ENCODE measurements at places on chromosomes 2 and 18.
A peak's percentile ranks its signal among the peaks of the same experiment; 100 is the strongest.

GRCh38 chr2:192098814-192099491 is 95.8 kb downstream of the TMEFF2 start:
- no peak for DNase-seq

DNA sequence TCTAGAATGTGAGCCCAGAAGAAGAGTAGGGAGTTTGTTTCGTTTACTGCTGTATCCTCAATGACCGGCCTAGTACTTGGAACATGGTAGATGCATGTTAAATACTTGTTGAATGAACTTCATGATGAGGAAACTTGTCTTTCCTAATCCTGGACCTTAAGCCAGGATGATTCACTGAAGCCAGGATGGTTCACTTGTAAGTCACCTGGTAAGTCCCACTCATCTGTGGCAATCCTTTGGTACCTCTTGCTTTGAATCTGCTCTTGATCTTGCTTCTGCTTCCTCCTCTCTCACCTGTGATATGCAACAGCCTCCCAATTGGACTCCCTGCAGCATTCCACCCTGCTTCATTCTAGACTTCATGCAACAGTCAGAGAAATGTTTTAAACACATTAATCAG is 43.6 kb downstream of the QPCT start:
- DNase-seq, result no peak

GRCh38 chr2:163604941-163605555 is 130.8 kb downstream of the FIGN start:
- DNase-seq, result no peak

DNA sequence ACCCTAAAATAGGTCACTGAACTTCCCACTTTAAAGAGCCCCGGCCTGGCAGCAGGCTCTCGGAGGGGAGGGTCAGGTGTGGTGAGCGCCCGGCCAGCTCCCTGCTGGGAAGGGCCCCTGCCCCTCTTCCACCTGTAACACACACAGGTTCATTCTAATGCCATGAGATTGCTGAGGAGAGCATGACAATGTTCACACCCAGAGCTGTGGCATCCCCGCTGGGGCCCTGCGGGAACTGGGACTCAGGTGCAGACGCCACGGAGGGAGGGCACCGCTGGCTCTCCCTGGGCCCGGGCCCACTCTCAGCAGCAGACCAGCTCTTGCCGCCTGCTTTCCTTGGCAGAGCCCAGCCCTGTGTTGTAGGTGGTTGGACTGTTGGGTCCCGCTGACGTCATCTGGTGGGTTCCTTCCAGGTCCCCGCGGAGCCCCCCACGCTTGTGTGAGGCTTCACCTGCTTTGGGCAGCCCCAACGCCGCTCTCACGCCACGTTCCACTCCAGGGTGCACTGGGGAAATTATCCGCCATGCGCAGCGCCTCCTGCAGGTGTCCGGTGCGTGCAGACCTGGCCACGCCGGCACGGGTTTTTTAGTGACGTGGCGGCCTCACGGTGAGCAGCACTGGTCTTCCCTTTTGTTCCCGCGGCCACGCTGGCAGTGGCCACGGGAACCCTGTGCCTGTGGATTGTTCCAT is 50.4 kb upstream of the KCNG2 start:
- DNase-seq, result no peak

DNA sequence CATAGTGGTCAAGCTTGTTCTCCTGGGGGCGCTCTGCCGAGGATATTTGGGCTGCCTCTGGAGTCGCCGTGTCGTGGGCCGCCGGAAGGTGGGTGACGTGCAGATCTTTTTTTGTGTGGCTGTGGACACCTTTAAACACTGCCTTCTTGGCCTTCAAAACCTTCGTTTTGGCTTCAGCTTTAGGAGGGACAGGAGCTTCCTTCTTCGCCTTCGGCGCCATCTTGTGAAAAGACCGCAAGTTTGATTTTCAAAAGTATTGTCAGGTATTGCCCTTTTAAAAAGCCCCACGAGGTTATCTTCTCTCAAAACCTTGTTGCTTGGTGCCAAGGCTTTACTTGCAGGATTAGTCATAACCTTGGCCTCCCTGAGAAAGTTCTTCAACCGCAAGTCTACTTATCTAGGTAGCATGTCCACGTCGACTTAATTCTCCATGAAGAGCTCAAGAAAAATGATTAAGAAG is 20.8 kb downstream of the LAMA3 start:
- no peak for DNase-seq

DNA sequence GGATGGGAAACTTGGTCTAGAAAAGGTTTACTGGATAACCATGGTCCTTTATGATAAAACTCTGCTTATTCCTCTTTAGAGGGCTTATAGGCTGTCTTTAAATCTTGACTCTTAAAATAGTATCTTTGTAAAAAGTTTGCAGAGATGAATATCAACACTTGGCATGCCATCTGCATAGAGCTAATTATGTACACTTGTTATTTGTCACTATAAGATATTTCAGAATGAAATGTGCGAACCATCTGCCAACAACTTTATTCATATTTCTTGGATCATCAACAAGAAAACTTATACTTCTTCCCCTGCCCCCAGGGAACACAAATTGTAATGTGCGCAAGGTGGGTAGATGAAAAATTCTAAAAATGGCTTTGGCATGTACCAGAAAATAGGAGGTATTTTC is 653.0 kb upstream of the CHAC2 start:
- DNase-seq, result no peak

- DNase-seq, result no peak
These were observed 12.8 kb upstream of the KIAA2012 start for GRCh38 chr2:202060218-202060617.

DNA sequence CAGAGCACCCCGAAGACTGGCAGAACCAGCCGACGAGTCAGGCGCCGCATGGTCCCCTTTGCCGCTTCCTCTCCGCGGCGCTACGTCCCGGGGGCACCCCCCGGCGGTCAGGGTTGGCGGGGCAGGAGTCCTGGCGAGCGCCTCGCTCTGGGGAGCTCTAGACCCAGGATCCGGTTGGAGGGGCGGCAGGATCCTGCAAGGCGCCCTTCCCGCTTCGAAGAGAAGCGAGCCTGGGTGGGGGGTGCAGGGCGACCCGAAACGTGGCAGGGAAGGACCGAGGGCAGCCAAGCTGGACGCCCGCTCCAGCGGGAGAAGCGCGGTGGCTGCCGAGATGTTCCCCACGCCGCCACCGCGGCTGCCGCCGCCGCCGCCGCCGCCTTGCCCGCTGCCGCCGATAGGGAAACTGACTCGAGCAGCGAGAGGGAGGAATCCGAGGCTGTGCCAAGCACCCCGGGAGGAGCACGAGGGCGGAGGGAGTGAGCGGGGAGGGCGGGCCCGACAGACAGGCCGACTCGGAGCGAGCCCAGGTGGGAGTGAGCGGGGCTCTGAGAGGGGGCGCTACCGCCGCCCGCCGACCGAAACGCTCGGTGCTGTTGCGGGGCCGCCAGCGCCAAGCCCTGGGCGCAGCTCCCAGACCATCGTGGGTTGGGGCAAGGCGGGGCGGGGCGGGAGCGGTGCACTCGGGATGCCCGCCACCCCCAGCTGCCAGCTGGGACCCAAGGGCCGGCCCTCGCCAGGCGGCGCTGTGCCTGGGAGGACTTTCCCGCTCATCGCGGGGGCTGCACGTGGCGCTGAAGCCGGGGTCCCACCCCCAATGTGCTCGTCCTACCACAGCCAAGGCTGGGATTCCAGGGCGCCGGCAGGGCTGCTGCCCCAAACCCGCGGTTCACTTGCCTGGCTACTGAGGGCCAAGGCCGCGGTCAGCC is at the start of gene GALNT14:
GALNT14 (minus strand) TSS at position 404 of the 926 bp plus-strand sequence; CDS start at position 50, 354 bp downstream.
- DNase-seq, result peak; percentile 76

- DNase-seq, result no peak
These were observed 105.4 kb downstream of the POLR1A start for GRCh38 chr2:86000131-86000937.

DNA sequence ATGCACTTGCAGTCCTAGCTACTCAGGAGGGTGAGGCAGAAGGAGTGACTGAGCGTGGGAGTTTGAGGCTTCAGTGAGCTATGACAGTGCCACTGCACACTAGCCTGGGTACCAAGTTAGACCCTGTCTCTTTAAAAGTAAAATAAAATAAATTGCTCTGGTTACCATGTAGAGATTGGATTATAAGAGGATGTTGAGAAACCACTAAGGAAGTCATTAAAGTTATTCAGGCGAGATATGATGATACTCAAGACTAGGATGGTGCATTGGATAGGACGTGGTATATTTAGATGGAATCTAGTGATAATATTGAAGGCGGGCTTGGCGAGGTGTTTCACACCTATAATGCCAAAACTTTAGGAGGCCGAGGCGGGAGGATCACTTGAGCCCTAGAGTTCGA is 50.6 kb downstream of the BMPR2 start:
- no peak for DNase-seq

- no peak for DNase-seq
These were observed 7.3 kb upstream of the ZAP70 start for GRCh38 chr2:97706112-97706511.

GRCh38 chr2:151459358-151459757 is 49.7 kb downstream of the RIF1 start:
- no peak for DNase-seq

- no peak for DNase-seq
These were observed at the start of gene IGFBP5 for GRCh38 chr2:216695401-216695821. IGFBP5 (minus strand) TSS chr2:216695549; CDS start chr2:216694775, 774 bp downstream.

DNA sequence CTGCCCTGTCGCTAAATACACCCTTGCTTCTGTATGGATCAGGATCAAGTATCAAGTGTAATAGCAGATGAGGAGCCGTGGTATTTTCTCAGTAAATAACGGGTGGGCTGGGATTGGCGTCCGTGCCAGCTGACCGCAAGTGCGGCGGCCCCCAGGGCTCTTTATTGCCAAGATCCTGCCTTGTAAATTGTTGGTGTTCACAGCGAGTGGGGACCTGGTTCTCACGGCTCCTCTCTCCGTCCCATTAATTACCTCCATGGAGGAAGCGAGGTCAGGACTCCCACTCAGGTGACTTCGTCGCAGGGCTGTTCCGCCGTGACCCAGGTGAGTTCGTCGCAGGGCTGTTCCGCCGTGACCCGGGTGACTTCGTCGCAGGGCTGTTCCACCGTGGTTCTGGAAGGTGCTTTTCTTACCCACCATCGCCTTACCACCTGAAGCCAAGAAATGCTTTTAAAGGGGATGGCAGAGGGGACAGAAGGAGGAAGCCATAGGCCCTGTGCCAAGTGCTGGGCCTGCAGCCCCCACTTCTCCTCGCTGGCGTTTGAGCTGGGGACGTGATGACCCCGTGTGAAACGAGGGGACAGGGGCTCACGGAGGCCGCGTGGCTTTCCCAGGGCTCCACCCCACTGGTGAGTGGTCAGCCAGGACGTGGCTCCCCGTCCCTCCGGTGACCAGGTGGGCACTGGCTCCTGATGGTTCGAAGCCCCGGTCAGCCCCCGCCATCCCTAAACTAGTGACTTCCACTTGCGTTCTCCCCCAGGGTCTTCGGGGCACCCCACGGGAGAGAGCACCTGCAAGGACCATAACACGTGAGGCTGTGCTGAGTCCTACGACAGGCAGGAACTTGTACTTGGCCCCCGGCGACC is 118.4 kb downstream of the TWIST2 start:
- no peak for DNase-seq

GRCh38 chr2:220334210-220334609 is 706.8 kb downstream of the SLC4A3 start:
- no peak for DNase-seq

DNA sequence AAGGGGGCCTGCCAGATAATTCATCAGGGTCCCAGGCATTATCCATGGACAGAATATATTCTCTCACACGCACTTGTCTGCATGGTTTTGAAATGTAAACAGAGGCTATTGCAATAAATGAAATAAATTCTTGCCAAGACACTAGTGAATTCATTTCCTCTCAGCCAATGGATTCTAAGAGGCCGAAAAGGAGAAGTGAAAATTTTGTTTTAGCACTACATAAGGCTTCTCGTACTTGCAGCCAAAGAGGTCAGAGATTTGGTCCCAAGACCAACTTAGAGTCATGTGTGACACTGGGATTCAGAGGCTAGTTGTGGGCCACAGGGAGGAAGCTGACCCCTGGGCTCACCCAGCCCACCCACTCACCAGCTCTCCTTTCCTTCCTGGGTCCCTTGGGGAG is 184.1 kb upstream of the GLI2 start:
- no peak for DNase-seq

DNA sequence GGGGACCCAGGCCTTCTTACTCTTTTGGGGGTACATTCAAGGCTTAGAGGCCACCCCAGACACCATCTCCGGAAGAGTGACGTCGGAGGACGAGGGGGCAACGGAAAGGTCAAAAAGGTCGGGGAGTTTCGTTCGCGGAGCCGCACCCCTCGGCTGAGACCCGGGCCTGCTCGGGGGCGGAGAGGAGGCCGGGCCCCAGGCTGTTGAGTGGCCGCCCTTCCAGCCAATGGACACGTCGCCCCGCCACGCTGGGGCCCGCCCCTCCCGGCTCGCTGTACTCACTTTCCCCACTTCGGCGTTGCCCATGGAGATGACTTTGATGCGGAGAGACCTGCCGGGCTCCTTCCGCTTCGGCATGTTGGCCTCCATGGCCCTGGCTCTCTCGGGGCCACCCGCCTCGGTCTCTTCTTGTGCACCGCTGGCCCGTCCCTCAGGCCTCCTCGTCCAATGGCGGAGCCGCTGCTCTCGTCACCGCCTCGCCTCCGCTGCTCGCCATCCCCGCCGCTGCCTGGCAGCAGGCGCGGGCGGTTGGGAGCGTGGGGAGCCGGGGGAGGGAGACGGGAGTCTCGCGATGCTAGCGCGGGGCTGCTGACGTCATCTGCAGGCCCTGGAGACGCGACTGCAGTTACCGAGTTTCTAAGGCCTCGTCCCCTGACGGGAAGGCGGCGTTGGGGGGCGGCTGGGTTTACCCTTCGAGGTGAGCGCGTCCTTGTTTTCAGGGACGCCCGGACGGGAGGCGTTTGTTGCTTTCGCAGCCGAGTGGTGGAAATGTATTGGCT is at the start of gene DNAJC27:
DNAJC27 (minus strand) TSS at position 420 of the 779 bp plus-strand sequence; CDS start at position 369, 51 bp downstream.
- peak; percentile 96 for DNase-seq

DNA sequence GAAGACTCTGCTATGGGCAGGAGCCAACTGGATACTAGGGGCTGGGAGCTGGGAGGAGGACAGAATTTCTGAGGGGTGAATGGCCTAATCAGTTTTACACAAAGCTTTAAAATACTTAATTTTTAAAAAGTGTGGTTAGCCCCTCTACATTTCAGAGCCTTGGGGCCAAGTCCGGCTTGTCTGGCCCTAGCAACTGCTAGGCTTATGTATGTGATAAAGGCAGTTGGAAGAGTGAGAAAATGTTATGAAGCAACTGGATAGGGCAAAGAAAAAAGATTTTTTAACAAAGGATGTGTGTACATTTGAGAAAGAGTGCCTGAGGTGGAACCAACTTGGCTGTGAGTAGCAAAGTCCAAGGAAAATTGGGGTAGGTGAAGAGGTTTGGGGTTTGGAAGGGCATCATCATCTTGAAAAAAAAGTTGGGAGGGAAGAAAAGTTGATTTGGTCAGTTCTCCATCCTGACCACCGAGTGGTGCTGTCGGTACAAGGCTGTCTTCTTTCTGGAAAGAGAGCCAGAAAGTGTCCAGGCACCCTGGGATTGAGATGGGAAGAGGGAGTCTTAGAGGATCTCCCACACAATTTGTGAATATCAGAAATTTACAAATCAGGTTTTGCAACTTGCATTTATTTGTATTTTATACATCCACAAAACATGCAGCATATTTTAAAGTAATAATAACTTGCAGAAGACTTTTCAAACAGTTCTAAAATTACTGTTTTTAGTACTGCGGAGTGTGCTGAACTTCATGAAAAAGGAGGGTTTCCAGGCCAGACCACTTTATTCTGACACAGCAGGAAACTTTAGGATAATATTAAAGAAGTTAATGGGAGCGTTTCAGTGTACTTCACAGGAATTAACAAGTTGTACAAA is 10.5 kb upstream of the CDK15 start:
- peak; percentile 15 for DNase-seq
